Breast epithelium (tissue), 4 donors: ENCODE measurements at places on chromosomes 5 and 9. TPM values are rescaled to one million over a fixed set of nuclear protein-coding genes. Genes with fewer than 3 reads are reported as not detected.

Gene CCDC187
- total RNA-seq: not detected

Gene HK3
- 2.5 TPM for total RNA-seq

Gene TMEM171
- not detected for total RNA-seq

DNA sequence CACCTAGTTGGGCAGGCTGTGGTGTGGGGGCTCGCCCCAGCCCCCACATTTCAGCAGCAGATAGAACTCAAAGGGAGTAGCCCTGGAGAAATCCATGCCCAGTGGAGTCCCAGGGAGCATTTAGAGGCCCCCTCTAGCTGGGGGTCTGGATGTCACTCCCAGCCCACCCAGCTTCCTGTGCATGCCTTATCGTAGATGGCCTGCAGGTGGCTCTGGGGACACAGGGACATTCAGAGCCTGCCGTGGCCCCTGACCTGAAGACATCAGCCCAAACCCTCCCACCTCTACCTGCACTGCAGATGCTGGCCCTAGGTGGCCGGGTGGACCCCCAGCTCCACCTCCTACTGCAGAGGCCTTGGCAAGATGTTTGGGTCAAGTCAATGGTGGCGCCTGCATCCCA, 49.0 kb upstream of the LMX1B start:
- no peak for DNase-seq

- no peak for DNase-seq
These were observed 29.6 kb upstream of the ASTN2 start for GRCh38 chr9:117444501-117444900.

DNA sequence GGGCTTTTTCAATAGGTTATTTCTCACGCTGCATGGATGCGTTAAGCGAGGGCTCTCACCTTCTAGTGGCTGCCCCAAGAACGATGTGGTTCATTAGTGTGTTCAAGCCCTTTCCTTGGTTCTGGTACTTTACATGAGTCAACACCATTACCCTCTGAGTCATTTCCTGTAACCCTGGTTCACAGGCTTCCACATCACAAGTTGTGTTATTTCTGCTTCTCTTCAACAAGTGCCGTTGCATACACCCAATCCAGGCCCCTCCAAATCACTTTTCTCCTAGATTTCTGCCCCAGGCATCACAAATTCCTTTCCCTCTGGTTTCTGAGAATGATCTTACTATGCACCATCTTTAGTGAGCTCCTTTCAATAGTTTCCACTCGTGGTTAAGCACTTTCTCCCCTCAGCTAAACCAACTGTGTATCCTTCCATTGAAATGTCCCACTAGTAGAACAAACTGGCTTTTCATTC, 69.5 kb upstream of the RAD23B start:
- no peak for DNase-seq

GRCh38 chr9:7935681-7936080, 136.1 kb upstream of the DMAC1 start:
- no peak for DNase-seq
